ENCODE measurements at places on chromosomes 6 and 20.

- DNase-seq, result no peak
These were observed 16.7 kb downstream of the TRAPPC3L start for GRCh38 chr6:116528780-116529179.

GRCh38 chr6:1670711-1671462 is 61.2 kb downstream of the FOXC1 start:
- DNase-seq, result no peak

- no peak for DNase-seq
These were observed 7.1 kb downstream of the TDP2 start for GRCh38 chr6:24659561-24659960.

- DNase-seq, result no peak
These were observed 50.8 kb downstream of the BCAS1 start for GRCh38 chr20:54019585-54019984.

GRCh38 chr20:42610070-42610469 is 579.6 kb downstream of the PTPRT start:
- no peak for DNase-seq

- no peak for DNase-seq
These were observed 353.9 kb downstream of the HACE1 start for GRCh38 chr6:104505838-104506237.

DNA sequence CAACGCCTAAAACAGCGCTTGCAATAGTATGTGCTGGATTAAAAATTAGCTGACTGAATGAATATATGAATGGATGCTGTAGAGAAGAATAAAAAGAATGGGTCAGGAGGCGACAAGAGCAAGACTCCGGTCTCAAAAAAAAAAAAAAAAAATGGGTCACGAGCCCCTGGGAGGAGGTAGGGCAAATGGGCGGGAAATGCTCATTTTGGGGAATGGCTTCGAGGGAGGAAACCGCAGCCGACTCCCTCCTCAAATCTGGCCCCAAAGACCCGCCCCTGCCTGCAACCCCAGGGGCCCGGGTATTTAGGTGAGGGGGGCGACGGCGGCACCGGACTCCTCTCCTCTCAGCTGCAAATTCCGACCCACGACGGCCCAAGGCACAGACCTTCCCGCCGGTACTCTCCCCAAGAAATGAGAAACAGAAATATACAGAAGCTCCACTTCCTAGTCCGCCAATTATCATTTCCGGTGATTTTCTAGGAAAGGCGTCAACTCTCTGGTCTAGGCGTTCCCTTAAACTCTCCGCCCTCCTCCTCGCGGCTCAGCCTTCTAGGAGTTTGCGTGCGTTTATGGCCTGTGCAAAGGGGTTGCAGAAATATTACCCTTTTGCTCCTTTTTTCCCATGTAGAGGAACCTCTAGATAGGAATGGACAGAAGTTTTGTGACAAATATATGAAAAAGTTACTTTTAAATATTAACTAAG is at the start of gene ZNF311:
TSS of gene ZNF311 (minus strand) at position 133 of the 703 bp plus-strand sequence. CDS start 1,361 bp downstream, outside the sequence.
- peak; percentile 70 for DNase-seq

DNA sequence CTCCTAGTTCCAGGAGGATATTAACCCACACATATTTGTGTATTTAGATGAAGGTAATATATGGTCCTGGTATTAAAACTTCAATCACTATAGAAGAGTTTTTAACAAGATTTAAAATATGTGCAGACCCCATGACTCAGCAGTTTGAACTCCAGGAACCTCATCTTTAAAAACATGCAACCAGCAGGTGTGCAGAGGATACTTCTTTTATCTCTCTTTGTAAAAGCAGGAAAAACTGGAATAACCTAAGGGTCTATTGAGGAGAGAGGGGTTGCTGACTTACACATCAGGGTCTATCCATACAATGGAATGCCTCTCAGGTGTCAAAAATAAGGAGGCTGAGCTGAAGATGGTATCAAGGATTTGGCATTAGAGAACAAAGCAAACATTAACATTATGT is 36.9 kb upstream of the TFAP2C start:
- no peak for DNase-seq

DNA sequence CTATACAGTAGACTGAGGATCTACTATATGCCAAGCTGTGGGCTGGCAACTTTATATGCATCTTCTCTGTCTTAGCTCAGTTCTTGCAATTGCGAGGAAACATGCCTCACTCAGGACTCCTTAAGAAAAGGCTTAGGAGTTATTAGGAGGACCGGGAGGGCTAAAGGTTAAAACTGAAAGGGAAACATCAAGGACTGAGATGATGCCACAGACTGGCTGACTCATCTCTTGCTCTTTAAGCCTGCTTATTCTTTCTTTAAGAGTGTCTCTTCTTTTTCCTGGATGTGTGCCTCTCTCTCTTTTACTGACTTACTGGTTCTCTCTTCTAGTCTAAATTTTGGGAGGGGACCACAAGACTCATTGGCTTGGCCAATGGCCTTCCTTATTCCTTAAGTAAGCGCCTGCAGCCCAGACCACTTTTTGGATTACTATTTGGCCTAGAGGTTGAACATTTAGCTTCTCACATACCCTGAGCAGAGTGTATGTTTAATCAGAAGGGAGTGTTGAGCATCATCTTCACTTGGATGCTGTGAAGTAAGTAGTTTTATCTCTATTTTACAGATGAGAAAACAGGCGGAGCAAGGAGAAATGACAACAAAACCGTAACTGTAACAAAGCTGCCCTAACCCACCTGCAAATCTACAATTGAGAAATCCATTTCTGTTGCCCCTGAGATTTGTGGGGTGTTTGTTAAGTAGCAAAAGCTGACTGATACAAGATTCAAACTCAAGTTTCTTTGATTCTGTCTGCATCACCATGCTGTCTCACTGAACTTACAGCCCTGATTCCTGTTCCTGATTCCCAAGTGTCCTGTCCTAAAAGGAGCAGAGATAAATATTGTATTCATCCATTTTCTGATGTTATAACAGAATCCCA is 7.2 kb upstream of the SDC4 start:
- no peak for DNase-seq

- no peak for DNase-seq
These were observed 174.7 kb downstream of the BACH2 start for GRCh38 chr6:90121982-90122381.

GRCh38 chr20:63626424-63627128 is at the start of gene GMEB2:
GMEB2 (minus strand) TSS chr20:63627101; CDS start chr20:63619397, 7,704 bp downstream.
- peak; percentile 88 for DNase-seq
